ENCODE measurements at places on chromosomes 6 and 20.

DNA sequence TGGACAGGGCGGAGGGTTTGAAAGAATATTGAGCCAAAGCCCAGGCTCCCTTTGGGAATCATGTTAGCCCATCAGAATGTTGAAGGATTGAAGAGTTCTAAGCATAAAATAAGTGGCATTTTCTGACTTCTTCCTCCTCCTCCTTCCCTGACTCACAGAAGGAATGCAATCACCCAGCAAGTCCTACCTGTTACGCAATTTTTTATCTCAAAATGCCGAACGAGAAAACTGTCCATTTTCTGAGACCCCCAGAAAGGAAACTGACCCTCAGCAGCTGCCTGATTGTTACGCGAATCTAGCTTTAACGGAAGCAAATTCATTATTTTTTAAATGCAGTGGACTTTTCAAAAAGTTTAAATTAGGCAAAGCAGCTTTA lies 4.7 kb upstream of the DNAJC5 start:
- no peak for DNase-seq

DNA sequence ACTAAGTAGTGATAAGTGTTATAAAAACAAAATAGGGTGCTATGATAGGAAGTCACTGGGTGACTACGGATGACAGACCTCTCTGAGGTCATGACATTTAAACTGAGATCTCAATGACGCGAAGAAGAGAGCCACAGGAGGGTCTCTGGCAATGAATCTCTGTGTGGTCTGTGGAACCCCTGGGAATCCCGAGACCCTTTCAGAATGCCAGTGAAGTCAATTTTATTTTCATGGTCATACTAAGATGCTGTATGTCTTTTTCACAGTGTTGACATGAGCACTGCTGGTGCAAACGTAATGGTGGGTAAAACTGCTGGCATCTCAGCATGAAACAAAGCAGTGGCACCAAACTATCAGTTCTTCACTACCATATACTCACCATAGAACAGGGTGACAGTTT lies 155.0 kb downstream of the GJA10 start:
- no peak for DNase-seq

GRCh38 chr6:145904391-145904790 lies 59.8 kb downstream of the SHPRH start:
- DNase-seq, result no peak

DNA sequence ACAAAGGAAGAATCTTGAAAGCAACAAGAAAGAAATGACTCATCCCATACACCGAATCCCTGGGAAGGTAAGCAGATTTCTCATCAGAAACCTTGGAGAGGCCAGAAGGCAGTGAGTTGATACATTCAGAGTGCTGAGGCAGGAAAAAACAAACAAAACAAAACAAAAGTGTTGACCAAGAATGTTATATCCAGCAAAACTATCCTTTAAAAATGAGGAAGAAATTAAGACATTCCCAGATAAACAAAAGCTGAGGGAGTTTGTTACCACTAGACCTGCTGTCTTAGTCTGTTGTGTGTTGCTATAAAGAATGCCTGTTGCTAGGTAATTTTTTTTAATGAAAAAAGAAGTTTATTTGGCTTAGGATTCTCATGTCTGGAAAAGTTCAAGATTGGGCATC lies 33.7 kb upstream of the PPP1R3G start:
- DNase-seq, result no peak

- DNase-seq, result no peak
These were observed 267.1 kb upstream of the SGK1 start for GRCh38 chr6:134584847-134585516.

- DNase-seq, result no peak
These were observed 265.0 kb upstream of the MARCKS start for GRCh38 chr6:113591896-113592827.

- no peak for DNase-seq
These were observed 5.3 kb downstream of the KCNK5 start for GRCh38 chr6:39224011-39224410.
